Amygdala (tissue), 56 donors: ENCODE measurements at places on chromosomes 11 and 22.

DNA sequence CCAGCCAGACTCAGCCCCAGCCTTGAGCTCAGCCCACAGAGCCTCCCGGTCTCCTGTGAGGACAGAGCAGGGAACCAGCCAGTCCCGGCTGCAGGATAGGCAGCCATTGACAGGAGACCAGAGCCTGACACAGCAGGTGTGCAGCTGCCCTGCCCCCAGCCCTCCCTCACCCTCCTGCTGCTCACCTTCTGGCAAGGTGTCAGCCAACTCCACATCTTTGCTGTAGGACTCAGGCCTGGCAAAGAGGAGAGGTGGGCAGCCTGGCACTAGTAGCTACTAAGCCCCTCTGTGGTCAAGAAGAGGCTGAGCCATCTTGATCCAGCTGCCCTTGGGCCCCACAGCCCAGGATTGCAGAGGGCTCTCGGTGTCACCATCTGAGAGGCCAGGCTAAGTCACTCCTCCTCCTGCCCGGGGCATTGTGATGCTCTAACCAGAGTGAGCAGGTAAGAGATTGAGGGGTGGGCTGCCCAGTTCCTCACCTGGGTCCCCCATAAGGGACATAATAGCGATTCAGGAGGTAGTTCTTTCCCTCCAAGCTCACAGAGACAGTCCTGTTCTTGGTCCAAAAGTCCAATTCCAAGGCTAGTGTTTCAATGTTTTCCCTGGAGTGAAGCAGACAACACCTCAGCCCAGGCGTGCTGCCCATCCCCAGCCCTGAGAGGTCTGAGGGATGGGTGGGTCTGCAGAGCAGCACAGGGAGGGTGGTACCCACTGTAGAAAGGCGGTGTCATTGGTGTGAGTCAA is 18.6 kb downstream of the TREH start:
- no peak for DNase-seq

DNA sequence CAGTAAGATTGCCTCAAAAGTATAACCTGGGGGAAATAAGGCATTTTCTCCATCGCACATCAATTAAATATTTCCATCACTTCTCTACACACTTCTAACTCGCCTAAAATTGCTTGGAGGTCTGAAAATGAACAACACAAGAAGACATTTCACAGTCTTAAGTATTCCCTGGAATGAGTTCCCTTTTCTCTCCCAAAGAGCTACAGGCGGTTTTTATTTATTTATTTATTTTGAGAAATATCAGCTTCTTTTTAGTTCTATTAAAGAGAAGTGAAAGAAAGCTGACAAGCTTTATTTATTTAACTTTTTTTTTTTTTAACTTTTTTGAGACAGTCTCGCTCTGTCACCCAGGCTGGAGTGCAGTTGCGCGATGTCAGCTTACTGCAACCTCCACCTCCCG is 11.5 kb upstream of the PARVB start:
- DNase-seq: no peak

DNA sequence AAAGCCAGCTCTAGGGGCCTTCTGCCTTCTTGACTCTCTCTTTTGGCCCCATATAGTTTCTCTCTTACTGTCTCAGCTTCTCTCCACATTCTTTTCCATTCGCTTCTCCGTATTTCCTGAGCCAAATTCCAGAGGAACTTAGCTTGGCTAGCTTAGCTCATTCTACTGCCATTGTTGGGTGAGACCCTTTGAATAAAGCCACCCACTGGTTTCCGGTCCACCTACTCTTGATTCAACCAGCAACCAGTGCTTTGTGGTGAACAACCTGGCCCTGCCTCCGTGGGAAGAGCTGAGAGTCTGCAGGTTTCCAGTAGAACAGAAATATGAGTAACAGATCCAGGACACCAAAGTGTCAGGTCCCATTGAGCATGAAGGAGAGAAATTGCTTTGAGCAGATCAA is 81.3 kb upstream of the ARHGAP20 start:
- no peak for DNase-seq

DNA sequence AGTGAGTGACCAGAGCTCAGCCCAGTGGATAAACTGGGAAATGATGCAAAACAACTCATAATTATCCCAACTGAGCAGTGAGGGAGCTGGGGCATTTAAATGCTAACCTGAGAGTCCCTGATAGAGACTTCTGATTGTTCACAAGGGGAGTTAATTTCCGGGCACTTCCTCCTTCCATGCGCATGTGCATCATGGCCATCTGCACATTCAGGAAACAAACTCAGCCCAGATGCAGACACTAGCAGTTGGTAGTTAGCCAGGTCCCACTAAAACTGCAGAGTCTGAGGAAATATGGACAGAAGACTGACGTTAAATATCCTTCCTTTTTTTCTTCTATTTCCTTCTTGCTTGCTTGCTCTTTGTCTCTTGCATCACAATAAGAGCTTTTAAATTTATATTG is 852.1 kb upstream of the LRRC4C start:
- DNase-seq: no peak

DNA sequence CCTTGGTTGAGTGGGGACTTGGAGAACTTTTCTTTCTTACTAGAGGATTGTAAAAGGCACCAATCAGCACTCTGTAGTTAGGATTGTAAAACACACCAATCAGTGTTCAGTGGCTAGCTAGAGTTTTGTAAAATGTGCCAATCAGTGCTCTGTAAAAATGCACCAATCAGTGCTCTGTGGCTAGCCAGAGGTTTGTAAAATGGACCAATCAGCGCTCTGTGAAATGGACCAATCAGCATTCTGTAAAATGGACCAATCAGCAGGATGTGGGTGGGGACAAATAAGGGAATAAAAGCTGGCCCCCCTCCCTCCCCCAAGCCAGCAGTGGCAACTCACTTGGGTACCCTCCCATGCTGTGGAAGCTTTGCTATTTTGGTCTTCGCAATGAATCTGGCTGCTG is 5.5 kb upstream of the DRG1 start:
- no peak for DNase-seq

- DNase-seq: no peak
Measured at GRCh38 chr11:3123761-3124733, 41.1 kb downstream of the OSBPL5 start.

DNA sequence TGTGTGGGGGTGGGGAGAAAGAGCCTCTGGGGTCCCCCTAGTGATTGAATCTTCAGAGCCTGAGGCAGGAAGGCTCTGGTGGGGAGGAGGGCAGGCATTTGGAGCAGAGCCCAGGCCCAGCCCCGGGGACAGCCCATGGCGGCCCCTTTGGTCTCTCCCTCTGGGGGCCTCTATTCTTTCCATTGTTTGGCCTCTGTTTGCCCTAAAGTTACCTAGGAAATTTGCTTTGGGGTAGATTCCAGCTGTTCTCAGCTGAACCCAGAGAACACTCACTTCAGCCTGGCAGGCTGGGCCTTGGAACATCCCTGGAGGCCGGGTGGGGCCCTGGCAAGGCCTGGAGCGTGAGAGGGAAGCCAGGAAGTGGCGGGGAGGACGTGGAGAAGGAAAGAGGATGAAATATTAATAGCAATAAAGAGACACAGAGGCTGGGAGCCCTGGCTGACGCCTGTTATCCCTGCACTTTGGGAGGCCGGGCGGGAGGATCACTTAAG is 22.9 kb upstream of the A4GALT start:
- DNase-seq: no peak

DNA sequence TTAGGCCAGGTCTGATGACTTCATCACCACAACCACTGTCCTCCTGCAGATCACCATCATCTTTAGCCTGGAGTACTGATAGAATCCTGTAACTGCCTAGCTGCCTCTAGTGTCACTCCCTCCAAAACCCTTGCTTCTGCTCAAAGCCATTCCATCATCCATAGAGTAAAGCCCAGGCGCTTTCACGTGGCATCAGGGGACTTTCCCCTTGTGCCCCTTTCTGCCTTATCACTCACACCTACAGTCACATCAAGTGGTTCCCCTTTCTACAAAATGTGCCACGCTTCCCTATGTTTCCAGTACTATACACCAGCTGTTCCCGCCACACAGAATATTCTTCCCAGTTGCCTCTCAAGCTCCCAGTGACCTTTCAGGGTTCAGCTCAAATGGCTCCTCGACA is 75.9 kb downstream of the MN1 start:
- DNase-seq: no peak

DNA sequence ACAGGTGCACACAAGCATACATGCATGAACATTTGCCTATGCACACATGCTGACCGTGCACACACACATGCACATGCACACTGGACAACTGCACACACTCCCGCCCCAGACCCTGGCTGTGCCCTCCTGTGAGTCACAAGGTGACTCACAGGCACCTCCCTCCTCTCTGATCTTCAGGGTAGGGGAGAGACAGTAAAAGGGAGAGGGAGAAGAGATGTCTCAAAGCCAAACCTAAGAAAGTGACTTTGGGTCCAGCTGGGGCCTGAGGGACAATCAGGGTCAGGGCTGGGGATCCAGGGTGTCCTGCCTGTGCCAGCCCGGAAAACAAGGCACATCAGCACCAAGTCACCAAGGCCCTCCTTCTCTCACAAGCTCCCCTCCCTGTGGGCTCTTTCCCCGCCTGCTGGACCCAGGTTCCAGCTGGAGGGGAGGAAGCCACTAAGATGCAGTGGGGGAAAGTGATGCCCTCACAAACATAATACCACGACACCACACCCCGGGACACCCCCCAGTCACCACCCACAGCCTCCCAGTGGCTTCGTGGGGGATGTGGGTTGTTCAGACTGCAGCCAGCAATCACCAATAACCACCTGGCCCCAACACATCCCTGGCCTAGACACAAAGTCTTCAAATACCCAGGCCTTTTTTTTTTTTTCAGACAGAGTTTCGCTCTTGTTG is 39.3 kb downstream of the PDGFB start:
- no peak for DNase-seq

DNA sequence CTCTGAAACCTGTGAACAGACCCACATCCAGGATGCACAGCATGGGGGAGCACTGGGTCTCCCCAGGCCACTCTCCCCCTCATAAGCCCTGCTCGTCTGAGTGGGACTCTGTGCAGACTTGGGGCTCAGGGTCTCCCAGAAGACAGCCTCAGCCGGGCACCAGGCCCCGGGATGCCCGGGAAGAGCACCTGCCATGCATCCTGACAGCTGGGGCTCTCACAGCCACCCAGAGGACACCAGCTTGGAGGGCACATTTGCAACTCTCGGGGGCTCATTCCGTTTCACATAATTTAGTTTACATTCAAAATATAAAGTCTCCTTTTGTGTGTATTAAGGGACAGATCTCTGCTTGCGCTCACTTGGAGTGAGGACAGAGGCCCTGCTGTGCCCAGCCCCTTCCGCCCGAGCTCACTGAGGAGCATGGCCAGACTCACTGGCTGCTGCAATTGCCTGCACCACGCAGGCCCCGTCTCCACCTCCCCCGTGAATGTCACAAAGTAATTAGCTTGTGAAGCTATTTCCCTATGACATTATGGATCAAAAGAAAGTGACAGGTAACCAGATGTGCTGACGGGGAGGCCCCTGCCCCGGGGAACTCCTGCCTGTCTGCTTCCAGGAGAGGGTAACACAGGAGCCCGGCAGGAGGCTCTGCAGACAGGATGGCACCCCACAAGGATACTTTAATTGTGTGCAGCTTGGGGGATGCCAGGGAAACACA is 275.6 kb downstream of the BRD1 start:
- no peak for DNase-seq
